Esophagus muscularis mucosa (tissue), 4 donors: ENCODE measurements at places on chromosomes 12 and 14. TPM values are rescaled to one million over a fixed set of nuclear protein-coding genes. Genes with fewer than 3 reads are reported as not detected.

DNA sequence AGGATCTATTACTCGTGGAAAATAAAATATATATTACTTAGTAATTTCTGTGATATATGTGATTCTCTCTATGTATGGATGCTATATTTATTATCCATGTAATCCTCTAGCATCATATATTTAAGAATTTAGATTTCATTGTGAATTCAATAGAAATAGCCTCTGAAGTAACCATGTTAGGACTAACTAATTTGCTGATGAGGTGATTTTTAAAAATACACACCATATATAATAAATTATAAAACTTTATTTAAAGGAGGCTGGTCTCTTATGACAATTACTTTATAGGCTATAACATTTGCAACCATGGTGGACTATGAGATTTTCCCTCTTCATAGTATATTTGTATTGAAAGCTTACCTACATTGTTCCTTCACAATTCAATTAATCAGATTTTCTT, 424.9 kb upstream of the MGAT4C start:
- H3K4me1 ChIP-seq, result no peaks in the 10 kb centered on the region
- DNase-seq, result no peak
- H3K27ac ChIP-seq, result no peak overlapping the region
- no peak overlapping the region for H3K4me3 ChIP-seq
- no peaks in the 10 kb centered on the region for H3K36me3 ChIP-seq
- no peaks in the 10 kb centered on the region for H3K27me3 ChIP-seq

- H3K36me3 ChIP-seq, result peaks cover 11% of the 10 kb centered on the region
- H3K4me1 ChIP-seq, result peaks cover 32% of the 10 kb centered on the region
- no peak for DNase-seq
- H3K27ac ChIP-seq, result no peak overlapping the region
- H3K27me3 ChIP-seq, result no peaks in the 10 kb centered on the region
- no peak overlapping the region for H3K4me3 ChIP-seq
Measured at GRCh38 chr14:63286071-63286470, 32.7 kb downstream of the GPHB5 start.

GRCh38 chr12:56935157-56935556, 949 bp upstream of the SDR9C7 start:
- no peak overlapping the region for H3K27ac ChIP-seq
- no peak overlapping the region for H3K4me3 ChIP-seq
- H3K4me1 ChIP-seq, result no peaks in the 10 kb centered on the region
- no peak for DNase-seq
- H3K36me3 ChIP-seq, result no peaks in the 10 kb centered on the region

DNA sequence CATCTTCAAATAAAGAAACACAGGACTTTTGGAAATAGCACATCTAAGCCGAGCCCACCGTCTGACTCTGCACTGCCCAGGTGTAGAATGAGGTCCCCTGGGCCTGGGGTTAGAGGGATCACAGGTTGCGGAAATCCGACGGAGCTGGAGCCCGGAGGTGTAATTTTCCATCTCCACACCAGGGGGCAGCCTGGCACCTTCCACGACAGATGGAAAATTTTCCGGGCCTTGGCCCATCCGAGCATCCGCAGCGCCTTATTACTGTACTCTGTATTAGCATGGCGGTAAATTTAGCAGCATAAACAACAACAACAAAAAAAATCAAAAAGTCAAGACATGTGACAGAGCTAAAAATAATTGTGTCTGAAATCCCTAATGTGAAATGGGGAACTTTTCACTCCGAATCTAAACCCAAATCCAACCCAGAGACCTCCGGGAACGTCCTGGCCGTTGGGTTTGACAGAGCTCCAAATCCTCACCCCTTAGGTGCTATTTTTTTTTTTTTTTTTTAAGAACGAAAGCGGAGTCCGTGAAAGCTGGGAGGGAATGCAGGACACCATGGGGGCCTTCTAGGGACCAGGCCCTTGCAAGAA, 93.9 kb downstream of the KSR2 start:
- H3K27me3 ChIP-seq, result no peaks in the 10 kb centered on the region
- DNase-seq, result no peak
- H3K27ac ChIP-seq, result no peak overlapping the region

- peaks cover 11% of the 10 kb centered on the region for H3K36me3 ChIP-seq
- no peak overlapping the region for H3K27ac ChIP-seq
- peaks cover 8% of the 10 kb centered on the region for H3K4me1 ChIP-seq
- no peak for DNase-seq
- H3K4me3 ChIP-seq, result no peak overlapping the region
Measured at GRCh38 chr12:22682663-22683062, 57.7 kb downstream of the ETNK1 start.

GRCh38 chr12:66531766-66532165, 147.1 kb downstream of the GRIP1 start:
- no peaks in the 10 kb centered on the region for H3K4me1 ChIP-seq
- no peak for DNase-seq
- H3K4me3 ChIP-seq, result no peak overlapping the region
- no peaks in the 10 kb centered on the region for H3K36me3 ChIP-seq

GRCh38 chr12:53127169-53127568, 23.9 kb downstream of the SOAT2 start:
- H3K27me3 ChIP-seq, result no peaks in the 10 kb centered on the region
- no peak for DNase-seq
- H3K36me3 ChIP-seq, result no peaks in the 10 kb centered on the region

DNA sequence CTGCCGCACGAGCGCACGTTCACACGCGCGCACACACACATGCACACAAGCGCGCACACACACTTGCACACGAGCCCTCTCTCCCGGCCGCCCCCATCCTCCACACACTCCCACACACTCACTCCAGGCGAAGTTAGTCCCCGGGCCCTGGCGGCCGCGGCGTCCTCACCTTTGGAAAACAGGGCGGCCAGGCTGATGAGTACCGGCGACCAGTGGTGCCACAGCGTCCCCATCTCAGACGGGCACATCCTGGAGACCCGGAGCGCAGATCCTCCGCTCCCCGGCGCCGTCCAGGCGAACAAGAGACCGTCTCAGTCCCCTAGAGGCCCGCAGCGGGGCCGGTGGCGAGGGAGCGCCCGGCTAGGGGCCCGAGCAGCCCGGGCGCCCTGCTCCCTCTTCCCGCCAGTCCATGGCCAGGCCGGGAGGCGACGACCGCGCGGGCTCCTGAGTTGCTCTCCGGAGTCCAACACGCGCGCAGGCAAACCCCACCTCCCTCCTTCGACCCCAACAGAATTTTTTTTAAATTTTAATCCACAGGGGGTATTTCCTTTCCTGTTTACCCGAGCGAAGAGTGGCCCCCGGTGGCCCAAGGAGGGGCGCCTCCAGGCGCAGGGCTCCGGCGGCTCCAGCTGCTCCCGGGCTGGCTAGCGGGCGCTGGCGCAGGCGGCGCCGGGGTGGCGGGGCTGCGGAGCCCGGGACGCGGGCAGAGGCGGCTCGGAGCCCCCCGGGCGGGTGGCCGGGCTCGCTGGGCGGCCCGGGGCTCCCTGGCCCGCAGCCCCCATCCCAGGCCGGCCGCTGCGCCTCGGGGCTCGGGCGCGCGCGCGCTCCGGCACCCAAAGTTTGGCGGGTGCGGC, 506 bp downstream of the TMEM132D start:
- peaks cover 6% of the 10 kb centered on the region for H3K27me3 ChIP-seq
- H3K27ac ChIP-seq, result no peak overlapping the region
- peak; percentile 60 for DNase-seq
- peaks cover 8% of the 10 kb centered on the region for H3K4me1 ChIP-seq
- H3K4me3 ChIP-seq, result no peak overlapping the region
- H3K36me3 ChIP-seq, result no peaks in the 10 kb centered on the region

DNA sequence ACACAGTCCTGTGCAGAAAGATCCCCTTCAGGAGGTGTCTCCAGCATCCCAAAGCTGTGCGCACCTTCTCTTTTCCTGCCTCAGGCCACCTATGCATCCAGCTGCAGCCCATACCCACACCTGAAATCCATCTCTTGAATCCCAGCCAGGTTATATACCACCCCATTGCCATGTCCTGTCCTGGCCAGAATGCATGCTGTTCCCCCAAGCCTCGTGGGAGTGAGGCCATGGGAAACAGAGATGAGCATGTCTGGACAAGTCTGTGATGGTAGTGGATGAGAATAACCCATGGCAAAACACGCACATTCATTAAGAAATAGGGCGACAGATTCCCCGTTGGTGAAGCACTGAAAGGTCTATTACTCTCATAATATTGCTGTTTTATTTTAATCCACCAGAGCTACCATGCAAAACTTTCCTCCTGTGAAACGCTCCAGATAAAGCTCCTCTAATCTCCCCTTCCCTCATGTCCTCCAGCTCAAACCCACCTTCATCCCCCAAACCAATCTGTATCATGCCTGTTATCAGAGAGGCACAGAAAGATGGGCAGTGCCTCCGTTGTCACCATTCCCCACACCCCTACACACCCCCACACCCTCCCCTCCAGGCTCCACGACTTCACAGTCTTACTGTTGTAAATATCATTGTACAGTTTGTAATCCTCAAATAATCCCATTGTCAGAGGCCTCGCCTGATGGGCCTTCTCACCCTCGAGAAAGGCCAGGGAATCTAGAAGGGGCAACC, 97.5 kb upstream of the FKBP4 start:
- DNase-seq, result peak; percentile 82
- no peaks in the 10 kb centered on the region for H3K36me3 ChIP-seq
- no peaks in the 10 kb centered on the region for H3K27me3 ChIP-seq

GRCh38 chr12:6753772-6754356, 923 bp upstream of the MLF2 start:
- H3K27me3 ChIP-seq, result no peaks in the 10 kb centered on the region
- no peak for DNase-seq
- peaks cover 29% of the 10 kb centered on the region for H3K36me3 ChIP-seq
- no peak overlapping the region for H3K4me3 ChIP-seq

GRCh38 chr14:60510951-60511599, 2.1 kb downstream of the SIX6 start:
- no peak overlapping the region for H3K27ac ChIP-seq

DNA sequence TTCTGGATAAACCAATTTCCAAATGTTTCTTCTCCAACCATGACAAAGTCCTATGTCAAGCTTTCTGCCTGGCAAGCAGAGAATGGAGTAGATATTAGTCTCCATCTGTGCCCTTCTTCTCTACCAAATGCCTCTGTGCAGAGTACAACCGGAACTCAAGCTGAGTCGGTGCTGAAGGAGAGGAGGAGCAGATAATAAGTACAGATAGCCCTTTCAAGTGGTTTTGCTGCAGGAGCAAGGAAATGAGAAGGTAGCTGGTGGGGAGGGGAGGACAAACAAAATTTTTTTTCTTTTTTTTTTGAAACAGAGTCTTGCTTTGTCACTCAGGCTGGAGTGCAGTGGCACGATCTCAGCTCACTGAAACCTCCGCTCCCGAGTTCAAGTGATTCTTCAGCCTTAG, 14.2 kb upstream of the HELB start:
- no peak overlapping the region for H3K27ac ChIP-seq
- no peaks in the 10 kb centered on the region for H3K27me3 ChIP-seq
- H3K4me1 ChIP-seq, result no peaks in the 10 kb centered on the region
- H3K36me3 ChIP-seq, result no peaks in the 10 kb centered on the region

DNA sequence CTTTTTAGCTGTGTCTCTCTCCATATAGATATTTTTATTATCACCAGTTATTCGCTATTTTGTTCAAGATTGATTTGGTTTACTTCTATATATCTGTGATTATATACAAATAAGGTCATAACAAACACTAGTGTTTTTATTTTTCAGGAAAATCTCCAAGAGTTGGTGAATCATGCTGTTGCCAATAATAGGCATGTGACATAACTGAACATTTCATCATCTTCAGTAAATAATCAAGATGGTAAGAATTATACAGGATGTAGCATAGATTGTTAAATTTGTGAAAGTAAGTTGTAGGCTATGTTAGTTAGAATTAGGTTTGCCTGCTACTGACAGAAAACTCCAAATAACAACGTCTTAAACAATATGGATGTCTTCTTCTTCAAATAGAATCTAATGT, 240.9 kb upstream of the PDE3A start:
- no peak overlapping the region for H3K27ac ChIP-seq
- no peak overlapping the region for H3K4me3 ChIP-seq
- peaks cover 7% of the 10 kb centered on the region for H3K4me1 ChIP-seq
- DNase-seq, result no peak

GRCh38 chr12:122336015-122336946, 70.0 kb upstream of the VPS33A start:
- peaks cover 98% of the 10 kb centered on the region for H3K36me3 ChIP-seq
- DNase-seq, result no peak
- H3K27ac ChIP-seq, result no peak overlapping the region
- no peak overlapping the region for H3K4me3 ChIP-seq
- no peaks in the 10 kb centered on the region for H3K27me3 ChIP-seq
- H3K4me1 ChIP-seq, result peaks cover 13% of the 10 kb centered on the region

DNA sequence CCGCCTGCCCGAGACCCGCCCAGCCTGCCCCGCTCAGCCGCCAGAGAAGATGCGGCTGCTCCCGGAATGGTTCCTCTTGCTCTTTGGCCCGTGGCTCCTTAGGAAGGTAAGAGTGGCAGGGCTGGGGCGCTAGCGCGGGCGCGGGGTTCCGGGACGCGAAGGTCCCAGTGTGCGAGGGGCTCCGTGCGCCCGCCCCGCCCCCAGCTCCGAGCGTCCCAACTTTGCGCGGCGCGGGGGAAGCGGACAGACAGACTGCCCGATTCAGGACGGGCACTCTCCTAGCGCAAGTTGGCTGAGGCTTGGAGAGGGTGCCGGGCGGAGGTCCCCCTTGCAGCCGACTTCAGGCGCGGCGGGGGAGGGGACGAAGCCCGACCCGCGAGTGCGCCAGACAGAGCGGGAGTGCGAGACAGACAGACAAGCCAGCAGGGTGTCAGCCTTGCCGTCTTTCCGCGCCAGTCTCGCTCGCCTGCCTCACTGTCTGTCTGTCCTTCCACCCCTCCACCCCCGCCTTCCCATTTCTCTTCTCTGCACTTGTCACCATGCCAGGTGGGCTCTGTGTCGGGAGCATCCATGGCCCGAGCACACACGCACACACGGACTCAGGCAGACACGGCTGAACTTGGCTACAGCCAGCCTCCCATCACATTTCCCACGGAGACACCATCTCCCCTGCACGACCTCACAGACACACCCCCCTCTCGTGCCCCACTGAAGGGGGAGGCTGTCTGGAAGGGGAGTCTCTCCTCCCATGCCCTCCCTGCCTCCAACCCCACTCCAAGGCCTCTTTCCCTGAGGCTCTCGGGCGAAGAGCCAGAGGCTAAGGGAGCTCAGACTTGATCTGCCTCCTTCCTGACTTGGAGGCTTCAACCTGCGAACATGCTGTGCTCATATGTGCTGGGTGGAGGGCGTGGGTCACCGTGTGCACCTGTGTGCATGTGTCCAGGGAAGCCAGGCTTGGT, 606 bp downstream of the NXPH4 start:
- H3K27me3 ChIP-seq, result peaks cover 86% of the 10 kb centered on the region
- no peak for DNase-seq
- H3K27ac ChIP-seq, result no peak overlapping the region
- H3K36me3 ChIP-seq, result no peaks in the 10 kb centered on the region
- H3K4me3 ChIP-seq, result peak overlapping the region; percentile 54
- H3K4me1 ChIP-seq, result peaks cover 60% of the 10 kb centered on the region

GRCh38 chr14:51228391-51228790, 11.7 kb upstream of the TMX1 start:
- no peaks in the 10 kb centered on the region for H3K36me3 ChIP-seq
- H3K4me1 ChIP-seq, result no peaks in the 10 kb centered on the region
- no peaks in the 10 kb centered on the region for H3K27me3 ChIP-seq
- no peak overlapping the region for H3K4me3 ChIP-seq
- H3K27ac ChIP-seq, result no peak overlapping the region
- DNase-seq, result no peak

- peak overlapping the region; percentile 99 for H3K27ac ChIP-seq
- no peaks in the 10 kb centered on the region for H3K36me3 ChIP-seq
- peaks cover 58% of the 10 kb centered on the region for H3K4me1 ChIP-seq
- DNase-seq, result no peak
- peak overlapping the region; percentile 84 for H3K4me3 ChIP-seq
- H3K27me3 ChIP-seq, result no peaks in the 10 kb centered on the region
Measured at GRCh38 chr14:75979071-75979571, 2.7 kb downstream of the TGFB3 start.

The CISTR gene
- total RNA-seq, result not detected

The CLMN gene
- 7.1 TPM for total RNA-seq

The ZDHHC22 gene
- not detected for total RNA-seq

The RTN1 gene
- 7.6 TPM for total RNA-seq

The NYNRIN gene
- total RNA-seq, result 10.8 TPM

The SMOC1 gene
- total RNA-seq, result under 0.01 TPM

The PROX2 gene
- total RNA-seq, result not detected

The TAS2R14 gene
- total RNA-seq, result 1.5 TPM
